ENCODE measurements at places on chromosomes 4 and X.

- no peak for DNase-seq
Measured at GRCh38 chr4:38715050-38715449, 51.1 kb downstream of the KLF3 start.

GRCh38 chrX:132390792-132391191 lies 98.0 kb downstream of the MBNL3 start:
- DNase-seq, result no peak

- DNase-seq, result no peak
Measured at GRCh38 chrX:135411893-135412292, 9.9 kb upstream of the SMIM10L2A start.

GRCh38 chr4:1241936-1242505 lies 6.9 kb downstream of the CTBP1 start:
- peak; percentile 26 for DNase-seq

DNA sequence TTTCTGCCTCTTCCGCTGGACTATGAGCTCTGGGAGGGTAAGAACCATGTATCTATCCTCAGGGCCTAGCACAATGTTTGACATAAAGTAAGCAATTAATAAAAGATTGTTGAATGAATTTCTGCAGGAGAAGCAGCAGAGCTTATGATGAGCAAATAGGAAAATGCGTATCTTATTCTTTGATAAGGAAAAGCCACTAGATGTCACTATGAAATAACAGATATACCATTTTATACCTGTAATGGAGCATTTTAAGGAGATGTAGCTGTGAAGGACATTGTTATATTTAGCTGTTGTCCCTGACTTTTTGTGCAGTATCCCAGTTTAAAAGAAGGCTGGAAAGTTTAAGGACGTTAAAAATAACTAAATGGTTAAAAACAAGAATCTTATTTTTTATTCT lies 147.2 kb upstream of the MBNL3 start:
- no peak for DNase-seq

DNA sequence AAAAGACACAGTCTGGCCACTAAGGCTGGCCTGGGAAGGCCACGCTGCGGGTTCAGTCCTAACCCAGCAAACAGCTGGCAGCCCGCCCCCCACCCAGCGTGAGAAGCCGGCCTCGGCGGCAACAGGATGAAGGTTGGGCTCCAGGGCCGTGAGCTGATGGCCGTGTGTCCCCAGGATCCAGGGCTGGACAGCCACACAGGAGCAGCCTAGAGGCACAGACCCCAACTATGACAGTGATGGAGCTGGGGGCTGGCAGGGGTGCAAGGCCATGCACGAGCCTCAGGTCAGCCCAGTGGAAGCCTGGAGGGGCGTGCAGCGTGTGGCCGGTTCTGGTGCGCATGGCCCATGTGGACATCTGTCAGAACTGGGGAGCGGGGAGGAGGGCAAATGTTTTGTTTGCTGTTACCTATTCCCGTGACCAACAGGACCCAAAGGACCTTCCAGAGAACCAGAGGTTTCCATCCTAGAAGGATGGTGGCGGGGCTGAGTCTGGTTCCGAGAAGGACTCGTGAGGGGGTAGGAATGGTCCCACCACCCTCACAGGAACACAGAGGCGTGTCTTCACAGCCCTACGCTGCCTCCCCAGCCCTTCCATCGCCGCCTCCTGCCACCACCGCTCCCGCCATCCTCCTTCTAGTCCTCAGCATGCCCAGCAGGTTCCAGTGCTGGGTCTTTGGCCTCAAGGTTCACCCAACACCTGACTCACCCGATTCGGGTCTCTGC lies 46.5 kb downstream of the ZFYVE28 start:
- no peak for DNase-seq

DNA sequence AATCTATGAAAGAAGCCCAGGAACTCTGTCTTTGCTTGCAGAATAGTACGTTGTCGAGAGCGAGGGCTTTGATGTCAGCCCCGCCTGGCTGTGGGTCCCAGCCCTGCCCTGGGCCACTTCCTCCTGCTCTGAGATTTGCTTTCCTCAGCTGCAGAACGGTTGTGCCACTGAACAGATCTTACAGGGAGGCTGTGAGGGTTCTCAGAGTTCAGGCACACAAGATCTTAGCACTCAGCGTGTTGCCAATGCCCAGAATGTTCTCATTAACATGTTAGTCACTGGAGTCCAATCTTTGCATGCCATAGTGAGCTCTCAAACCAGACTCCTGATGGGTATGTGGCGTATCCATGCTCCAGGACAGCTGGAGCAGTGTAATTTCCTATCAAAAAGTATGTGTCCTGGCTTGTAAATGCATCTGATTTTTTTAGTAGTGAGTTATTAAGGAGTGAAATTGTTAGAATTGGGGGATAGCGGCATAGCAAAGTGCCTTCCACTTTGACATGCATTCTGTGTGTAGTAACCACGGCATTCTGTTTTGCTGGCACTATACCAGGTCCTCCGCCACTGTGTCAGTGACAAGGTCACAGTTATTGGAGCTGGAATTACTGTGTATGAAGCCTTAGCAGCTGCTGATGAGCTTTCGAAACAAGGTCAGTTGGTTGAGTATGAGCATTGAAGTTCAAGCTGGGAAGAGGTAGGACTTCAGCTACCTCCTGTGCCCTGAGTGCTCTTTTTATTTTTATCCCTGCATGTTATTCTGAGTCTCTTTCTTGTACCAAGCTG lies 31.6 kb downstream of the TKTL1 start:
- DNase-seq, result no peak

- no peak for DNase-seq
Measured at GRCh38 chrX:11311706-11312105, 18.5 kb downstream of the AMELX start.

DNA sequence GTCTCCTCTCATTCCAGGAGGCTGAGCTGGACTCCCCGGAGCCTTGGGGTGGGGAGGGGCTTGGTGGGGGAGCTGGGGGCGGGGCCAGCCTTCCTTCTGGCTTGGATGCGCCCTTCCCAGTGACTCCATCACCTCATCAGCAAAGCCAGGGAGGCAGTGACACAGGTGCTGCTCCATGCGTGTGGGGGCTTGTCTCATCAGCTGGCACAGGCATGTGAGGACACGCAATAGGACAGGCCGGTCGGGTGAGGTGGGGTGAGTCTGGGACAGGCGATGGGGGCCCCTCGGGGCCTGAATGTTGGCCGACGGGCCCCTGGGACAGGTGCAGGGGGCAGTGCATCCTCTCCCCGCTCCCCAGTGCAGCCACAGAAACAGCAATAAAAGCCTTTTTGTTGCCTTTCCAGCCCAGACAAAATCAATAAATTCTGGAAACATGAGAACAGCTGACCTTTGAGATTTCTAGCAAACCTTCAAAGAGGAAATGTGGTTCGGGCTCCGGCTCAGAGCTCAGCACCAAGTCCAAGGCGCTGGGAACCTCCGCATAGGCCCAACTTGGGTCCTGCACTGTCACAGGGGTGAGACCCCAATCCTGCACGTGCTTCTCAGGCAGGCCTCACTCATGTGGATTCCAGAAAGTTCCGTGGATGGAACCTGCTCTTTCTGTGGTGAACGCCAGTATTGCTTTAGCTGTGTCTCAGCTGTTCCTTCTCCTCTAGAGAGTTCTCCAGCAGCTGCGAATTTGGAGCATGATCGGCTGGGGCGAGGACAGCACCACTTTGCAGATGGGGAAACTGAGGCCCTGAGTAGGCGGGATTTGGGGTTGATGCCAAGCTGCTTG lies 18.5 kb downstream of the ADRA2C start:
- no peak for DNase-seq

GRCh38 chr4:88158489-88159228 lies at the start of gene ABCG2:
ABCG2 (minus strand) TSS chr4:88158639; CDS start chr4:88139995, 18,644 bp downstream.
- peak; percentile 52 for DNase-seq

- DNase-seq, result no peak
Measured at GRCh38 chr4:105998171-105999063, 103.1 kb downstream of the NPNT start.

DNA sequence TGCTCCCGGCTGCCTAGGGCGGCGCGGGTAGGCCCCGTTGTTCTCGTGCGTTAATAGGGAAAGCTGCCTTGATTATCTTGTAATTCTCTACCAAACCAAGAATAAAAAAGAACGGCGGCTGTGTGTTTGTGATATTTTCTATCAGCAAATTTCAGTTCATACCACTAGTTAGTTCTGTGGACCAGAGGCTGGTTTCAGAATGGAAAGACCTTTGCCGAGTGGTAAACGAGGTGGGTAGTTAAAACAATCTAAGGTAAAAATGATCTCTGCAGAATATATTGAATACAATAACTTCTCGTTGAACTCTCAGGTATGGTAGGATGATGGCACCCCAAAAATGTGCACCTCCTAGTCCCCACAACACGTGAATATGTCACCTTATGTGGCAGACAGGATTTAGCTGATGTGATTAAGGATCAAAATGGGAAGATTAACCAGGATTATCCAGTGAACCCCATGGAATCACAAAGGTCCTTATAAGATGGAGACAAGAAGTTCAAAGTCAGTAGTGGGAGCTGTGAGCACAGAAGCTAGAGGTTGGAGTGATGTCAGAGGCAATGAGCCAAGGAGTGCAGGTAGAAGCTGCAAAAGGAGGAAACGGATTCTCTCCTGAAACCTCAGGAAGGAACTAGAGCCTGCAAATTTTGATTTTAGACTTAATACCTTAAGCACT lies 574 bp upstream of the CFAP97 start:
- no peak for DNase-seq

DNA sequence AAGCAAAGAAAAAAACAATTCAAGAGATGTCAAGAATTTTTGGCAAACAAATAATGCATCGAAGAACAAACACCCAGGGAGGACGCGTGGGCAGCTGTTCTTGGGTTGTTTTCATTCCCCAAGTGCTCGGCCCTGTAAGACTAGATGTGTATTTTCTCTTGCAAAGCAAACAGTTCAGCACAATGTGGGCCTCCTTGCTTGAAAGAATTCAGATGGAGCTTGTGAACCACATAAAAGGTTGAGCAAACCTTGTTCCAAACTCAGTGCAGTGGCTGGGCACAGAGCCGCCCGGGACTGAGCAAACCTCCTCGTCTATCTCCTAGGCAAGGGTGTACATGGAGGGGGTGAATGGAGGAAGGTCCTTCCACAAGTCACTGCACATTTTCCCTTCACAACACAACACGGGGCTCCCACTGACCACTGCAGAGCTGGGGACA lies 82.4 kb downstream of the HTRA3 start:
- no peak for DNase-seq

DNA sequence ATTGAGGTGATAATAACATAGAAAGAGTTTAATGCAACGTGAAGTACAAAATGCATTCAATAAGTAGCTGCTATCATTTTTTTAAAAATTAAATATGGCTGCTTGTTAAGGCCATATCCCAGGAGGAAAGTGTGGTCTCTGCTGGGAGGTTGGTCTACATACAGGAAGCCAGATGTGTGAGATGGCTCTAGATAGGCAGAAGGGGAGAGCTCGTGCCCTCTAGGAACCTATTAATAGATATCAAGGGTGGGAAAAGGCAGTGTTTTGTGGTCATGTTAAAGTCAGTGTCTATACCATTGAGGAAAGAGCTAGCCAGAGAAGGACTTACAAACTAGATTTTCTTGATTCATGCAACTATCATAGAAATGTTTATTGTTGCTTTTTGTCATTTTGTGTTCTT lies 140.5 kb downstream of the KLHL8 start:
- no peak for DNase-seq

DNA sequence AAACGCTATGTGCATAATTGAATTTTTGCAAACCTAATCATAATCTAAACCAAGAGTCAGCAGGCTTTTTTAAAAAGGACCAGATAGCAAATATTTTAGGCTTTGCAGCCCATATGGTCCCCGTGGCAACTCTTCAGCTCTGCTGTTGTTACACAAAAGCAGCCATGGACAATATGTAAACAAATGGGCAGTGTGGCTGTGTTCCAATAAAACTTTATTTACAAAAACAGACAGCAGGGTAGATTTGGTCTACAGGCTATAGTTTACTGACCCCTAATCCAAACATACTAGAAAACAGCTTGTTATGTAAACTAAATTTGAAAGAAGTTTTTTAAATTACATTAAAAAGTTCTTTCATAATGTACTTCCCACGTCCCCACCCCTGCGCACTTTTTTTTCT lies 53.1 kb downstream of the FUNDC1 start:
- no peak for DNase-seq

- DNase-seq, result no peak
Measured at GRCh38 chr4:8850074-8850829, 21.4 kb downstream of the HMX1 start.

- DNase-seq, result no peak
Measured at GRCh38 chrX:71396576-71396975, 30.4 kb downstream of the TAF1 start.

DNA sequence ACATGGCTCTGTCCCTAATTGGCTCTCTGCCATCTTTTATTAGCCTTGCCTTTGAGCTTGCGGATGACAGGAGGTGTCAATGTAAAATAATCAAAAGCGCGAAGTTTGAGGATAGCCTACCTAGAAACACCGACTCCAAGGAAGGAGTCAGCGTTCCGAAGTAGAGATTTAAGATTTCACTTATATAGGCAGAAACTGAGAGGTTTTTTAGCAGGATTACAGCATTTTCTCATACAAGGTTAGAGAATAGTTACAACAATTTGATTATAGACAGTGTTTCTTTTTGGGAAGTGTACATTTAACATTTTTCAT lies 499 bp upstream of the NFXL1 start:
- no peak for DNase-seq

- no peak for DNase-seq
Measured at GRCh38 chr4:25856756-25857155, 6.0 kb downstream of the SEL1L3 start.

DNA sequence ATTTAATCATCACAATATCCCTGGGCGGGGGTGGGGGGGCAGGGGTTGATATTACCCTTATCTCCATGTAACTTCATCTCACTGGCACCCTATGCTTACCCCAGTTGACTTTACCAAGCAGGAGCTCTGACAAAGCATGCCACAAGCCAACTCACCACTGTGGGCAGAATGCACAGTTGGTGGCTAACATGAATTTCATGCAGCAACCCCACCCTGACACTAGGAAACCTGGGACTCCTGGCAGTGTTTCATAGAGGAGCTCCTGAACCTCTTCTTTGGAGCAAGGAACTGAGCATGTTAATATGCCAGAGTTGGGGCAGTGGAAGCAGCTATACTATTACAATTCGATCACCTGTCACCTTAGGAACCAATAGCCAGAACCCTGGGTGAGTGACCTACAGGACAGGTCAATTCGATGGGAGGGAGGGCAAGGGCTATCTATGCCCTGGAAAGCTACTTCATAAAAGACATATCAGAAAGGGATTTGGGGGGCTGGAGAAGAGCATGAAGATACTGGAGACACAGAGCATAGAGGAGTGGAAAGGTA lies 97.2 kb upstream of the ACSL4 start:
- DNase-seq, result no peak

DNA sequence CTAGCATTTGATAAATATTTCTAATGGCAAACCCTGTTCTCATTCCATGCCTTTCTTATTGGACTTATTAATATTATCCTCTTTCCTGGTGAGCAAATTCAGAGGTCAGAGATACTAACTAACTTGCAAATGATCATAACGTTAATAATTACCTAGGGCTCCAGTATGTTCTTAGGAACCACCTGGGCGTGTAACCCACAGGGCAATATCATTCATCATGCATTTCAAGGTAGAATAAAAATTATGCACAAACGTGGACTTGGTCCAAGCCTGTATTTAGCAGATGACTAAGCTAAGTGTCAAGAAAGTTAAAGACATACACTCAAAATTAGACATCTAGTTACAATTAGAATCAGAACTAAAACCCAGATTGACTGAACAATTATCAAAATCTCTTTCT lies 850.1 kb downstream of the TRIML1 start:
- DNase-seq, result no peak

Measured in GM13977 (cell line).